ENCODE measurements at places on chromosomes 6 and 20. TPM values are rescaled to one million over a fixed set of nuclear protein-coding genes. Genes with fewer than 3 reads are reported as not detected.
A peak's percentile ranks its signal among the peaks of the same experiment; 100 is the strongest.

The JPH2 gene
- 117 TPM for total RNA-seq

The GRM1 gene
- total RNA-seq = 0.29 TPM

The MBOAT1 gene
- 9.2 TPM for total RNA-seq

The OPN5 gene
- total RNA-seq = not detected

The CAGE1 gene
- total RNA-seq = not detected

The RPL7L1 gene
- total RNA-seq = 50.5 TPM

The PTK6 gene
- total RNA-seq = not detected

The EYS gene
- 0.24 TPM for total RNA-seq

The MACROD2 gene
- 2.4 TPM for total RNA-seq

The C4B gene
- total RNA-seq = 149 TPM

The GJA1 gene
- 101 TPM for total RNA-seq

The DLK2 gene
- not detected for total RNA-seq

The SRSF12 gene
- 0.75 TPM for total RNA-seq

The HLA-DRB1 gene
- 33.7 TPM for total RNA-seq

The C20orf204 gene
- 0.21 TPM for total RNA-seq

The NRSN2 gene
- total RNA-seq = 30.9 TPM

The HCRTR2 gene
- not detected for total RNA-seq

- DNase-seq = no peak
These were observed 107.2 kb upstream of the CENPW start for GRCh38 chr6:126232671-126233070.

DNA sequence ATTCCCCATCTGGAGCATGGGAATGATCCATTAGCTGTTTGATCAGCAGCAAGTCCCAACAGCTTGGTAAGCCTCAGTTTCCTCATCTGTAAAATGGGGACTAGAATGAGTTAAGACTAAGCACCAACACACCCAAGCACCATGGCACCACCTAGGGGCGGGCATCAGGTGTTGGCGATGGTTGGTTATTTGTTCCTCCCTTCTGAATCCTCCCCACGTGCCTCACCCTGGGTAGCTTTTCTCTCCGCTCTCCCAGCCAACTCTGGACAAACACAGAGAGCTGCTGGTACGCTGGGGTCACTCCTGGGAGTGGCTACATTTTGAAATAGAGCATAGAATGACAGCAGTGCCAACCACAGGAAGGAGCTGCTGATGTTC is 13.3 kb upstream of the ITPR3 start:
- no peak for DNase-seq

DNA sequence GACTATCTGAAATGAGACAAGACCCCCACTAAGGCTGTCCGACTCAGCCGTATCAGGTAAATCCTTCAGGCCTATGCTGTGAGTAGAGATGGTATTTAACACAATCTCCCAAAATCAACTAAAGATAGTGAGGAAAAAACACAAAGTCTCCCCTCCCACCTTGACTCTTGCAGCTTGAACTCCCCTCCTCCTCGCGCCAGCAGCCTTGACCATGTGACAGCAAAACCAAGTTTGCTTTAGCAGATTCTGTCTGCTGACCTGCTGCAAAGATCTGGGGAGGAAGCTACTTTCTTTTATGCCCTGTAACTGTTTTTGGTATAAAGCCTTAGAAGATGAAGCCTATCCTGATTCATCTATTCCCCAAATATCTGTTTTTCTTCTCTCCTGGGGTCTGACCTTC is 509.5 kb downstream of the CDH26 start:
- no peak for DNase-seq

DNA sequence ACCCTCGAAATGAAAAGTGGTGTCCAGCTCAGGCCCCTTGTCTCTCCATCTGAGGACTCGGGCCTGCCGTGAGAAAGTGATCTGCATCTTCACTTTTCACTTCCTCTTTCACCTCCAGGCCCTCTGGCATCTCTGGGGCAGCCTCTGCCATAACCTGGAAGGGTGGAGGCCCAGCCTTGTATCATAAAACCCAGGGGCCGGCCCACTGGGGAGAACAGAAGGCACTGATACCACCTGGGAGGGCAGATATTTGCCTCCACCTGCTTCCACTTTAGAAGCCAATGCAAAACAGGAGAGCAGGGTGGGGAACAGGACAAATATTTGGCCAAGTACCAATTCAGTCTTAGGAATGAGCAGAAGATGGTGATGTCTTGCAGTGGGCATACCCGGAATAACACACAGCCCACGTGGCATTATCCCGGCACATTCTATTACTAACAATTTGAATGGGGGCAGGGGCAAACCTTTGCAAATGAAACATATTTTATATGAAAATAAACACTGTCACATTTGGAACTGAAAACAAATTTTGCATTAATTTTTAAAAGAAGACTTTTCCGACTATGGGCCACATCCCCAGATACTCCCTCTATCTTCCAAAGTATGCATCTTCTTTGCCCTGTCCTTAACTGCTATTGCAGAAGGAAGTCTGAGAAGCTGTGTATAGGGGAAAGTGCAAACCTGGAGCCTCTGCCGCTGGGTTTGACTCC is 69.2 kb upstream of the TBC1D7 start:
- no peak for DNase-seq

GRCh38 chr6:29948277-29948676 is 5.9 kb downstream of the HLA-A start:
- DNase-seq = no peak

- no peak for DNase-seq
These were observed 17.8 kb upstream of the RCAN2 start for GRCh38 chr6:46509063-46509462.

DNA sequence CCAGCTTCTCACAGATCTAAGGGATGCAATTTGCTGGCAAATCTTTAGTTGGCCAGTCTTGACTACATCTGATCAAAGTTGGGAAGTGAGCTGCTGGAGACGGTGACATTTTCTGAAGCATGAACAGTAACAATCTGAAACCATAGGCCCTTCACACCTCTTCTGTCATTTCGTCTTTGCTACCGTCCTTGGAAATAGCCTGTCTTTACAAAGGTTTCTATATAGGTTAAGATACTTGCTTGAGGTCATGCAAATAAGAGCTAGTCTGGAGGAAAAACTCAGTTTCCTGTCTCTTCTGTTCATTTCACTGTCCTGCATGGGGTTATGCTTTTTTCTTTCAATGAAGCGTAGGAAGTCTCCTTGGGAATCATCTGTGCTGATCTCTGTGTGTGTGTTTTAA is 55.6 kb downstream of the CARMIL1 start:
- no peak for DNase-seq

DNA sequence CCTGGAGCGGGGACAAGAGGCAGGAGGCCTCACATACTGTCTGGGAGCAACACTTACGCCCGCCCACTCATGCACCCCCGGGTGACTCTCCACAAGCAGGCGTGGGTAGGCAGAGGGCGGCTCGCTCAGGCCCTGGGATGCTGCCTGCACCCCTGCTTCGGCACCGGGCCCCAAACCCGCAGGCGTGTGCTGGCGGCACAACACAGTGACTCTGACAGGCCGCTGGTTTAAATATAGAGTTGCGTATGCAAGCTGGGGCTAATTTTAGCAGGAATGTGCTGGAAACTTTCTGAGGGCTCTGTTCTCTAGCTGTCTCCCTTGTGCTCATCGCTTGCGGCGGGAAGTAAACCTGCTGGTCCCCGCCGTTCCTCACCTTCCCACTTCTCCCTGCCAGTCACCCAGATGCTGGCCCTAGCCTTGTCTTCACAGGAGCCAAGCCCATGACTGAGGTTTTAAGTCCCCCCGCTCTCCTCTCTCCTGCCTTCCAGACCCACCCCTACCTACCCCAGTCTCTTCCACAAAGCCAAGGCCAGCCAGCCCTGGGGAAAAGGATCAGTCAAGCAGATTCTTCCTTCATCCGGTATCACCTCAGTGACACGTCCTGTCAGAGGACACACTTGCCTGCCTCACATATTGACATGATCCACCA is 94.5 kb upstream of the FOXP4 start:
- DNase-seq = peak; percentile 75

GRCh38 chr20:50303573-50304500 is 113.2 kb downstream of the CEBPB start:
- peak; percentile 90 for DNase-seq

- no peak for DNase-seq
These were observed 16.7 kb downstream of the TIAM2 start for GRCh38 chr6:155011809-155012291.

GRCh38 chr6:86331919-86332318 is 605.4 kb upstream of the HTR1E start:
- no peak for DNase-seq

DNA sequence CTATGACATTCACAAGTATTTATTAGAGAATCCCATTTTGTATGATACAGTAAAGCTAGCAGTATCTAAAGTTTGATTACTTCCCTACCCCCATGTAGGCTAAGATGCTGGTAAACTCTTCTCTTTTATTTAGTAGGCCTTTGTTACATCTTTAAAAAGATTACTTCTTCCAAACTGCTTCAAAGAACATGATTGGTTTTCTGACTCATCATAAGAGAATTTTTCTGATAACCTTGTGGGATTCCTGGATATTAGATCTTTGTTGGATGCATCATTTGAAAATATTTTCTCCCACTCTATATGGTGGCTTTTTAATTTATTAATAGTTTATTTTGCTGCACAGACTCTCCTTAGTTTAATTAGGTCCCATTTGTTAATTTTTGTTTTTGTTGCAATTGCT is 898.3 kb upstream of the ADGRB3 start:
- no peak for DNase-seq

GRCh38 chr6:31068669-31069340 is 43.6 kb downstream of the C6orf15 start:
- peak; percentile 91 for DNase-seq

DNA sequence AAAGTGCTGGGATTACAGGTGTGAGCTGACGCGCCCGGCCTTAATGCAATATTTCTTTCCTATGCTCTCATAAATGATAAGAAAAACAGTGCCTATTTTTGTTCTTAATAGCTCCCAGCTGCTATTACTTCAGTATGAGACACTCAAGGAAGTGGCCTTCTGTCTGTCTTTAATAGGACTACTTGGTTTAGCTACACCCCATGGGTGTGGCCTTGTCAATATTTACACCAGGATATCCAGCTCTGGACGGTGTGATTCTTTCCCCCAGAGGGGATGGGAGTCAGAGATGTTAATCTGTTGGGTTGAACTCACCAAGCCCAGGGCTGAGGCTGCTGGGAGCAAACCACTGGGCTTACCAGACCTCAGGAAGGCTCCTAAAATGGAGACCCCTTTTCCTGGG is 134.2 kb downstream of the CEP57L1 start:
- no peak for DNase-seq

- no peak for DNase-seq
These were observed 492.5 kb upstream of the FLRT3 start for GRCh38 chr20:14829906-14830305.

DNA sequence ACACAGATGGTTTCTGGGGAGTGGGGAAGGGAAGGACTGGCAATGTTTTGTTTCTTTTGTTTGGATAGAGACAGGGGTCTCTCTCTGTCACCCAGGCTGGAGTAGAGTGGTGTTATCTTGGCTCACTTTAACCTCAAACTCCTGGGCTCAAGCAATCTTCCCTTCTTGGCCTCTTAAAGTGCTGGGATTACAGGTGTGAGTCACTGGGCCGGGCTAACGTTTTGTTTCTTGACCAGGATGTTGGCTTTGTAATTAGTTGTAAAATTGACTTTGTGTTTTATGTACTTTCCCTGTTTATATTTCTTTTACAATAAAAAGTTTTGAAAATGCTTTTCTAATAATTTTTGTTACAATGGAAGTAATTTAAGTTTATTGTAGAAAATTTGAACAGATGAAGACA is 10.9 kb downstream of the SPATS1 start:
- DNase-seq = no peak

- DNase-seq = peak; percentile 80
These were observed 21.2 kb downstream of the RAMACL start for GRCh38 chr6:166565084-166565967.

DNA sequence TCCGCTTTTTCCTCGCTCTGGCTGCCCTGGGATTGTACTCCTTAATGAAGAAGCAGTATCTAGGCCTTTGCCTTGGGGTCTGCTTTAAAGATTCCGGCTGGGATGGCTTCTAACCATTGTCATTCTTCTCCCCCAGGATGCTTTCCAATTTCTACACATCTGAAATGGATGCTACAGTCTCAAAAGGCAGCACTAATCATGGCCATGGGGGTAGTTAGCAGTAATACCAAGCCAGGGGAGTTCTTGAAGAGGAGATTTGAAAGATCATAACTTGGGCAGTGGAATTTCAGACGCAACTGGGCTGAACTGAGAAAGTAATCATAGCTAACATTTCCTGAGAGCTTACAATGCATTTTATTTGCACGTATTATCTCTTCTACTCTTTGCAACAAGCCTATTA is 3.4 kb upstream of the PFDN4 start:
- no peak for DNase-seq

GRCh38 chr6:158026054-158026900 is 44.6 kb downstream of the SYNJ2 start:
- DNase-seq = peak; percentile 93

- no peak for DNase-seq
These were observed 136.1 kb downstream of the TAF4 start for GRCh38 chr20:61929561-61929960.

DNA sequence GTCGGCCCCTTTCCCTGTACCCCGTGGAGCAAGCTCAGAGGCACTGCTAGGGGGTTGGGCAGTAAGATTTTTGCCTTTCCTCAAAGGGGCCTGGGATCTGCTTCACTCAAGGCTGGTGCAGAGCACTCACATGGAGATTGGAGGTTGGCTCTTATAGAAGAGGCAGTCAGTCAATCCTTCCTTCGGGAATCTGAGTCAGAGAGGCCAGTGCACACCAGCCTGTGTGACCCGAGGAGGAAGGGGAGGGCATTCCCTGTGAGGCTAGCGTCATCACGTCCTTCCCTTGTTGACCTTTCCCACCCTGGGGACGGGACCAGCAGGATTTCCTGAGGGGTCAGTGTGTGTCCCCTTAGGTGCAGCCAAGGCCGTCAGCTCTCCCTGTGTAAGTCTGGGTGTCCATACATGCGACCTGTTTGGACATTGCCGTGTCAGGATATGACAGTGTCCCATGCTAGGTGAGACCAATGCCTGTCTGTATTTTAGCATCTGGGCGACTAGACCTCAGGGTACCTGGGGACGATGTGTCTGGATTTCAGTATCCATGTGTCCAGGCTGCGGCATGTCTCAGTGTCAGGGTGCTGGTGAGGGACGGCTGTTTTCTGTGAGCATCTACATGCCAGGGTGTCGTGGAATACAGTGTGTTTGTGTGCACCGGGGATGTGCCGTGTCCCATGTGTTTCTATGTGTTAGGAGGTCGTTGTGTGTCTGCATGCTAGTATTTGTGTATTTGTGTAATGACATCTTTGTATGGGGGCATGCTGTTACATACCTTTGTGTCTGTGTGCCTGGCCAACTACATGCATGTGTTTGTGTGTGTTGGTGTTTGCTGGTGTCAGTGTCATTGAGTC is 2.8 kb upstream of the ZNF512B start:
- DNase-seq = peak; percentile 60

GRCh38 chr6:24205020-24205492 is 79.0 kb downstream of the NRSN1 start:
- DNase-seq = no peak

DNA sequence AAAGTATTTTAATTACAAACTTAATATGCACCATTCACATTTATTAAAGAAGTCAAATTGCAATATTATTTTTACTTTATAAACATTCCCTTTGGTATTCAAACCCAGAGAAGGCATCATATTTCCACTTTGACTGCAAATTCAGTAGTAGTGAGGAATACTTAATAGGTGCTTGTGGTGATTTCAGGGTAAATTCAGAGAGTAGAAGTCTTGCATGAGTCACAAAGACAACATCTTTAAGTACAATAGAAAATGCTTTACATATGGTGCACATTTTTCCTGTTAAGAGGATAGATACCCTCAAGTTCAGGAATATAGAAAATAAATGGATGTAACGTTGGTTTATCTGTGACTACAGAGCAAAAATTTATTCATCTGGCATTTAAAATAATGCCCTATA is 390.2 kb downstream of the TENT5A start:
- DNase-seq = no peak
